Activated T-cell treated with anti-CD3 and anti-CD28 coated beads, Interleukin-2, amount 50 U/mL, for 4 hours (primary cell): ENCODE measurements at places on chromosomes 7 and 10. TPM values are rescaled to one million over a fixed set of nuclear protein-coding genes. Genes with fewer than 3 reads are reported as not detected.

- DNase-seq, result no peak
Measured at GRCh38 chr7:82714883-82715282, 271.3 kb upstream of the CACNA2D1 start.

- no peak for DNase-seq
Measured at GRCh38 chr7:115812794-115813193, 217.8 kb downstream of the TFEC start.

DNA sequence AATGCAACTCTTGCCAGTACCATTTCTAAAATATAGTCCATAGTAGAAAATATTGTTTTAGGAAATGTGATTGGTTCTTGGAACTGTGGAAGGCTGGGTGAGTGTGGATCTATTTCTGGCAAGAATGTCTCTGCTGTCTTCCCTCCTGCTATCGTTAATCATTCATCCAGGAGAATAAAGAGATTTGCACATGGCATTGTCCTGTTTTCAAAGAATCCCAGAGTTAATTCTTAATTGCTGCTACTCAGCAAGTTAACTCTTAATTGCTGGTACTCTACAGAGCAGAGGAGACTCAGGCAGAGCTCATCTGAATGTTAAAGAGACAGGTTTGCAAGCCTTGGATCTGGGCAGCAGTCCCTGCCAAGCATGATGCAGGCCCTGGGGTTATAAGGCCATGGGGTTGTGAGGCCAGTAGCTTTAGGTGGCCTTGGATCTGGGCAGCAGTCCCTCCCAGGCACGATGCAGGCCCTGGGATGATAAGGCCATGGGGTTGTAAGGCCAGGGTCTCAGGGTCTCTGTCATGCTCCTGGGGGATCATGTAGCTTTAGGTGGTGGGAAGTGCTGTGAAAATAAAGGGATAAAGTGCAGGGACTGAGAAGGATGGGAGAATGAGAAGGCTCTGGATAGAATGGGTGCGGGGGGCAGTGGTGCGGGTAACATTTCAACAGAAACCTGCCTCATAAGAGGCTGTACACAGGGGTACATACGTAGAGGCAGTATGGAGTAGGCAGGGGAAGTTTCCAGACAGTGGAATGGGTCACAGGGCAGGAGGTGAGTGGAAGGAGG lies 162.3 kb downstream of the SVIL start:
- no peak for DNase-seq

GRCh38 chr7:108541478-108541877 lies 15.5 kb upstream of the PNPLA8 start:
- no peak for DNase-seq

The PAPSS2 gene
- 0.43 TPM for total RNA-seq

The MYL10 gene
- total RNA-seq, result not detected

The AGAP5 gene
- total RNA-seq, result 8.2 TPM
